ENCODE measurements at places on chromosomes 5 and 9.

- no peak for DNase-seq
Observed at GRCh38 chr9:115888131-115888530, 265.5 kb upstream of the PAPPA start.

DNA sequence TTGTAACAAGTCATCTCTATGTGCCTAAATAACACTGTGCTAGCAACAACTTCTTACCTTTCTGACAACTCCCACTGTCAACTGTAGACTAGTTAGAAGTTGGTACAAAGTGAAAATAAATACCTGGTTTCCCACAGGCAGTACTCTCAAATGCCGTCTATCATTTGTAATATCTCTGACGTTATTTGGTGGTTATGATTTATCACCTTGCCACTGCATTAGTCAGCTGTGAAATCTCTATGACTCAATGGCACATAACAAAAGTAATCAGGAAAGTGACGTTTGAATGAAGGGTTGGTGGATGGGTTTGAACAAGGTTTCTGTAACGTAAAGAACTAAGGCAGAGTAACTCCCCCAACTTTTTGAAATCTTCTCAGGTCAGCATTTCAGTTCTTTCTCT, 592.3 kb downstream of the MAT2B start:
- DNase-seq: no peak

DNA sequence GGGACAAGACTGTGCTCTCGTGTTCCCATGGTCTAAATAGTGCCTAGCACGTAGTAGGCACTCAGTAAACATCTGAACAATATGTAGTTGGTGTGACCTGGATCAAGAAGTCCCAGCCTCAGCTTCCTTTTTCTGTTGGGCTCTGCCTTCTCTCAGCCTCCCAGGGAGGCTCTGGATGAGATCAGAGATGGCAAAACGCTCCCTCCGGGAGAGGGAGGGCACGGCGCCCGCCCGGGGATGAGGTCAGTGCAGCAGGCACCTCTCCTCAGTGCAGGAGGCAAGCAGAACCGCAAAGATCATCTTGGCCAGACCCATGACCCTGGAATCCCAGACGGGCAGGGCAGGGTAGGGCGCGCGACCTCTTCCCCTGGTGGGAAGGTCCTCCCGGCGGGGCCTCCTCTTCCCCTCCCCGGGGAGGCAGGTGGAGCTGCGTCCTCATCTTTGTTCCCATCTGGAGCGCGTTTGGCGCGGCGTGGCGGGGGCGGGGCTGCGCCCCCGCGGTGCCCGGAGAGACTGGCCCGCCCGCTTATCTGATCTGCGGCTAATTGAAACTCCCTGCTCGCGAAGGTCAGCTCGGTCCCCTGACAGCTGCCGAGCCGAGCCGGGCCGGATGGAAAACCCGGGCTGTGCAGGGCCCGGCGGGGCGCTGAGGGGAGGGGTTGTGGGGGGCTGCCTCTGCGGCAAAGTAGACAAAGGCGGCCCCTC, 60.9 kb downstream of the CXXC5 start:
- DNase-seq: no peak

DNA sequence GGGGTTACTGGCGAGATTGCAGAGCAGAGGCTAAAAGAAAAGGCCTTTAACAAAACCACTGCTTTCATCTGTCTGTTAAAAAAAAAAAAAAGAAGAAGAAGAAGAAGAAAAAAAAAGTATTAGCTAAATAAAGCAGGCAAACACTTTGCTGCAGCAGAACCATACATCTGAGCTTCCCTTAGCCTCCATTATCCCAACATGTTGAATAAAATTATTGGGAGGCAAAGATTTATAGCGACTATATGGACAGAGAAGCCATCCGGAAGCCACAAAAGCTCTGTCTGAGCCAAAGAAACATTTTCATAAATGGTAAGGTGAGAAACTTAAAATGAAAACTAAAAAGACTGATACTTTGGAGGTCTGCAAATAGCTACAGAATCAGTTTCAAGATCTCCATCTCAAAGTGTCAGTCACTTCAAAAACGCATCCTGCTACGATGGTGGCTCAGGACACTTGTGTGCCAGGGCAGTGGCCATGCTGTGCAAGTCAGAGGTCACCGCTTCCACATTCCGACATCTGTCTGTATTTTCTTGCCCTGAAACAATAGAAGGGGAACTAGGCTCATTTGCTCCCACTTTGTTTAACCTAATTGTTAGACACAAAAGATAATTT, 9.6 kb downstream of the EFNA5 start:
- no peak for DNase-seq

DNA sequence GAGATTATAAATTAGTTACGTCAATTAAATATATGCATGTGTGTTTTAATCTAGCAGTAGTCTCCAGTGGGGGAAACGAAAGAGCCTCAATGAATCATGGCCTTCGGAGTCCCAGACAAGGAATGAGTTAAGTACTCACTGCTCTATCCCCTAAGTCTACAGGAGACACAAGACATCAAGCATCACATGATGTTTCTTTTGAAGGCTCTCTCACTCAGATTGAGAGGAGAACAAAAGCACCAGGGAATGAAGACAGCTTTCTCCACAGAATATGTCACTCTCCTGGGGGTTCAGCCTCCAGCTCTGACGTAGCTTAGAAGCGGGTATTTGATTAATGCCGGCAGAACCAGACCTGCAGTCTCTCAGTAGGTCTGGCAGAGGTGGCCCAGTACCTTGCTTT, 381.4 kb downstream of the ACTL7B start:
- no peak for DNase-seq

DNA sequence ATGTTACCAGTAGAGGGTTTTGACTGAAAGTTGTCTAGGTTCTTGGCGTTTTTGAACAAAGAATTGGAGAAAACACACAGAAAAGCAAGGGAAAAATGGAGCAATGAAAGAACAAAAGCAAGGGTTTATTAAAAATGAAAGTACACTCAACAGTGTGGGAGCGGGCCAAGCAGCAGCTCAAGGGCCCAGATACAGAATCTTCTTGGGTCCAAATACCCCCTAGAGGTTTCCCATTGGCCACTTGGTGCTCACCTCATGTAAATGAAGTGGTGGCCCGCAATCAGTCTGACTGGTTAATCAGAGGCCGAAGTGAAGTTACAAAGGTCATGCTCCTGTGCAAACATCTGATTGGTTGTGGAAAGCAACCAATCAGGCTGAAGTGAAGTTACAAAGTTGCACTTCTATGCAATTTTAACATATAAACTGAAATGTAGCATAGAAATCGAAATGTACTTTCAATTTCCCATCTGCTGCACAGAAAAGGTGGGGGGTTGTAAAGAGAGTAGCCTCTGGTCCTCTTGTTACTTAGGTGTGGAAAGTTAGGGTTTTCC, 1.9 kb upstream of the GM2A start:
- DNase-seq: no peak

DNA sequence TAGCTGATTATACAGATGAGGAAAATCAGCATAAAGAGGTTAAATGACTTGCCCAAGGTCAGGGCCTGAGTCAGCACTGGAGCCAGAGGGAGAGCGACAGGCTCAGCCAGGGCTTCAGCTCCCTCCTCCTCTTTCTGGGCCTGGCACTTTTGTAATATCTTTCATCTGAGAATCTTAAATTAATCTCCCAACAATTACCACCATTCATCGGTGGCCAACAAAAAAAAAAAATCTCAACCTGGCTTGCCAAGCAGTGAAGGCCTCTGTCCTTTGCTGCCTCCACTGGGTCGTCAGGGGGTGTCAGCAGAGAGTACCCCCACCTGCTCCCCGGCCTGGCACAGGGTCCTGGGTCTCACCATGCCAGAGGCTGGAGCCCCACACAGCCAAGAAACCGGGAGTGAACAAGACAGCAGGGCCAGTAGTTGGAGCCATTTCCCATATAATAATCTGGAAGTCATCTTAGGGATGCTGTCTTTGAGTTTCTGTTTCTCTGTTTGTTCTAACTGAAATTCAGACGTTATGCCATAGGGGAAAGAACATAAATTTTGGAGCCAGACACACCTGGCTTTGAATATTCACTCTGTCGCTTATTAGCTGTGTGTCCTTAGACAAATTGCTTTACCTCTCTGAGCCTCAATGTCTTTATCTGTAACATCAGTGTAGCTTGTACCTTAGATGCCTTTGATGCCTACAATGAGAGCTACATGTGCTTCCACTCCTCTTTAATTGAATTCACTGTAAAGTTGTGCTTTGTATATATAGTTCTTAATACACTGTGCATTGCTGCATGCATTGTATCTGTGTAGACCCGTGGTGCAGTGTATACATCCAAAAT, 299.9 kb upstream of the MSX2 start:
- DNase-seq: no peak

- no peak for DNase-seq
Observed at GRCh38 chr9:114317665-114318357, 5.1 kb upstream of the ORM1 start.

DNA sequence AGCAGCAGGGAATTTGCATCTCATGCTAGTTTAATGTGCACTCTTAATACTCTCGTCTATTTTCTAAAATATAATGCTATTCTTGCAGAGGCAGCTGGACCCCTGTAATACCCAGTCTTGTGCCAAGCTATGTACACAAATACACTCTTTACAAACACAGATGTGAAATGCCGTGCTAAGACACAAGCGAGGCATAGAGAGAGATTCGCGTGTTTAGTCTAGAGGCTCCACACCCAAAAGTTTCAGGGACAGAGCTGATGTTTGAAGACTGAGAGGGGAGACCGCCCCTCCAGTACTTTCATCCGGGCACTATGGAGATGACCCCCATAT, 1.2 kb downstream of the DPYSL3 start:
- no peak for DNase-seq

DNA sequence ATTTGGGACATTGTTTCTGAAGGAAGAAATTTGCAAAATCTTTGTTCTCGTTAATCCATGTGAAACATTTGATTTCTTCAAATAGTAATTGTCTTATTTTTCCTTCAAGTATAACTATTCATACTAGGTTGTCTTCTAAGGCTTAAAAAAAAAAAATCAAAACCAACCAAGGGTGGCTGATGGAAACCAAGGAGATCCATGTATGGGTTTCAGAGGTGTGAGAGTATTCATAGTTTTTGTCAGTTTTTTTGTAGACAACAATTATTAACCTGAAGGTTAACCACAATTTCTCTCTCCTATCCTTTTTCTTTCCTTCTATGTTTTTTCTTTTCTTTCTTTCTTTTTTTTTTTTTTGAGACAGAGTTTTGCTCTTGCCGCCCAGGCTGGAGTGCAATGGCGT, 35.4 kb downstream of the KDM4C start:
- no peak for DNase-seq

DNA sequence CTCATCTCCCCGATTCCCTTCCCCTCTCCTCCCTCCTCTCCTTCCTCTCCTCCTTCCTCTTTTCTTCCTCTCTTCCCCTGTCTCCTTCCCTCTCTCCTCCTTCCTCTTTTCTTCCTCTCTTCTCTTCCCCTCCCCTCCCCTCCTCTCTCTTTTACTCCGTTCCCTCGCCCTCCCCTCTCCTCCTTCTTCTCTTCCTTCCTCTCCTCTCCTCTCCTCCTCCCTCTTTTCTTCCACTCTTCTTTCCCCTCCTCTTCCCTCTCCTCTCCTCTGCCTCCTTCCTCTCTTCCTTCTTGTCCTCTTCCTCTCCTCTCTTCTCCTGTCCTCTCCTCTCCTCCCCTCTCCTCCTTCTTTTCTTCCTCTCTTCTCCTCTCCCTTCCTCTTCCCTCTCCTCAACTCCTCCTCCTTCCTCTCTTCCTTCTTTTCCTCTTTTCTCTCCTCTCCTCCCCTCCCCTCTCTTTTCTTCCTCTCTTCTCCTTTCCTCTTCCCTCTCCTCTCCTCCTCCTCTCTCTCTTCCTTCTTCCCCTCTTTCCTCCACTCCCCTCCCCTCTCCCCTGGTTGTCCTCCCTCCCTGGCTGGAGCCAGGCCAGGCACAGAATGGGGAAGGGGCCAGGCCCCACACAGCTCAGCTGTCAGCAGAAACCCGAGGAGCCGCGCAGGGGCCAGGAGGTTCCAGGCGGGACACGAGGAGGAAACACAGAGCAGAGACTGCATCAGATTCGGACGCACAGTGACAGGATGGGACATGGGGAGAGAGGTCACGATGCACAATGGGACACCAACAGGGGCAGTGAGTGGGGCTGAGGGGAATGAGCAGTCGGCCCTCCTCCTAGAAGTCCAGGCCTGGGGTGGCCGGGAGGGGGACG, 48.0 kb downstream of the CAMK2A start:
- no peak for DNase-seq

DNA sequence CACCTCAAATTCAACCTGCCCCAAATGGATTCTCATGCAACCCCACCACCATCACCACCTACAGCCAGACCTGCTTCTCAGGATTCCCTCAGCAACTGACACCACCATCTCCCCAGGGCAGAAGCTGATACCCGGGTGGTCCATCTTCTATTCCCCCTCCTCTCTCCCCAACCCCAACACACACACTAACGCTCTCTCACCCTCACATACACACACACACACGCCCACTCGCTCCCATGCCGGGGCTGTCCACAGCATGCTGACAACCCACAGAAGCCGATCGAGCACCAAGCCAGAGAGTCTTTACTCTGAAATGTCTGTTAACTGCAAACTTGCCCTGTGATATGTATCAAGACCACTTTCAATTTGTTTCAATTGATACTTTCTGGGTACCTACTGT, 28.4 kb downstream of the B4GALT1 start:
- no peak for DNase-seq

DNA sequence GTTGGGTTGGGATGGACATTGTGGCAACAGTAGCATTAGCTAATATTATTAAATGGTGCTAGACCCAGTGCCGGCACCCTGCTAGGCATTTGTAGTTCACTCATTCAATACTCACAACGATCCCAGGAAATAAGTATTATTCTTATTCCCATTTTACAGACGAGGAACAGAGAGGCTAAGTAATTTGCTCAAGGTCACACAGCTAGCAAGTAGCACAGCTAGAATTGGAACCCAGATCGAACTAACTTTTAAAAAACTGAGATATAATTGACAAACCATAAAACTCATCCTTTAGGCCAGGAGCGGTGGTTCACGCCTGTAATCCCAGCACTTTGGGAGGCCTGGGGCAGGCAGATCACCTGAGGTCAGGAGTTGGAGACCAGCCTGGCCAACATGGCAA, 79.5 kb downstream of the SH3PXD2B start:
- no peak for DNase-seq

- no peak for DNase-seq
Observed at GRCh38 chr5:50964746-50965653, 298.6 kb downstream of the PARP8 start.

DNA sequence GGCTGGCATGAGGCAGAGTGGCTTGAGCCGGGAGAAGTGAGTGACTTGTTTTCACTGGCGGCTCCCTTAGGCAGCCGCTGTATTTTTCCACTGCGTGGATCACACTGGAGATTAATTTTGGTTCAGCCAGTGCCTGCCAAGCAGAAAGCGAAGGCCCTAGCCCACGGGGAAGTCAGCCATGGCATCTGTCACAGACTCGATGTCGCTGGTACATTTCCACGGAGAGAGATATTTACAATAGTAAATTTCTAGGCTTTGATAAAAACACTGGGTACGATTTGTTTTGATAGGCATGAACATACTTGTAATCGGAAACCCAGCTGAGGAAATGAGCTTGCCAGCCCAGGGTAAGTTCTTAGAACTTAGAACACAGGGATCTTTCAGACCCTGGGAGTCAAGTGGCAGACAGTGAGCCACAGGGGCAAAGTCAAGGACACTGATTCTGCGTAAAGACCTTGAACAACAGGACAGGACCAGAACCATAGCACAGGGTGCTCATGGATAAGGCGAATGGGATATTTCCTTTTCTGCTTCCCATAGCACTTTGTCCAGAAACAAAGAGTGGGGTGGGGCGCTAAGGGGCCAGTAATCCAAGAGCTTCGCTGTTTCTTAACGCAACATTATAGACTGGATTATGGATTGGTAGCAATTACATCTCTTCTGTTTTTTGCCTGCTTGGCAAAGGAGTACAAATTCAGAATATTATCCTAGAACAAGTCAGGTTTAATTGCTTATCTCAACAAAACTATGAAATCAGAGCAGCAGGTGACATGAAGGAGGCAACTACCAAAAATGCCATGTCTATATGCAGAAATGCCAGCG, 4.5 kb downstream of the DUSP1 start:
- no peak for DNase-seq

GRCh38 chr5:166342402-166342801, 1949.0 kb upstream of the WWC1 start:
- no peak for DNase-seq

All from cortex of kidney (tissue), 1 donor.